Right forelimb (tissue), 1 donor: ENCODE measurements at places on chromosomes 4 and X.

DNA sequence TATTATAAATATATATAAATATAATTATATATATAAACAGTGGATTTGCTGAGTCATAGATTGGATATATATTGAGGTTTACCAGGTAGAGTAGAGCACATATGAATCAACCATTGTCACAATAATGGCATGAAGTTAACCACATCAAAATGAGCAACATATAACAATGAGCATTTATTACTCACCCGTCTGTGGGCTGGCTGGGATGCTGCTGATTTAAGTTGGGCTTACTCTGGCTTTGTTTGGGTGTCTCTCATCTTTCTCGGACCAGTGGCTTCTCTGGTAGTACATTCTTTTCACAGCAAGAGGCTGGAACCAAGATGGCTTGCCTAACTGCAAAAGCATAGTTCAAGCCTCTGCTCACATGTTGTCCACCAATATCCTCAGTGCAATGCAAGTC lies 111.7 kb upstream of the TAPT1 start:
- DNase-seq, result no peak

- DNase-seq, result no peak
Observed at GRCh38 chr4:94695384-94695783, 62.4 kb upstream of the BMPR1B start.

DNA sequence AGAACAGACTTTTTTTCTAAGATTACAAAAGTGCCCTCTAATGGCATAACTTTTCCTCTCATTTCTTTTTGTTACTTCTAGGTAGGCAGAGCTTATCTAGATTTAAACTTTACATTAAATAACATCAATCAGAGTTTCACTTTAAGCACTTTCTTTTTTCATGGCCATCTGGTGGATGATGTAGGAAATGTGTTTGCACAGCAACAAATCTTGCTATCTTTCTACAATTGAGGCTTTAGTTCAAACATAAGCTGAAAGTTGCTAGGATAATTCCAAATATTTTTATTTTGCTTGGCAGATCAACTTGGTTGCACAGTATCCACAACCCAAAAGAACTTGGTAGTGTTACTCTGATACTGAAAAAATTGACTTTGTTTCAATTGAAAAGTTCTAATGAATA lies 22.0 kb downstream of the NDNF start:
- no peak for DNase-seq

GRCh38 chr4:92059615-92060014 lies 244.2 kb upstream of the GRID2 start:
- DNase-seq, result no peak

- DNase-seq, result no peak
Observed at GRCh38 chrX:12240491-12240890, 102.2 kb downstream of the FRMPD4 start.
